ENCODE measurements at places on chromosomes 5 and 9. TPM values are rescaled to one million over a fixed set of nuclear protein-coding genes. Genes with fewer than 3 reads are reported as not detected.

- no peak for DNase-seq
Observed at GRCh38 chr5:149956685-149957084, 3.9 kb upstream of the SLC26A2 start.

DNA sequence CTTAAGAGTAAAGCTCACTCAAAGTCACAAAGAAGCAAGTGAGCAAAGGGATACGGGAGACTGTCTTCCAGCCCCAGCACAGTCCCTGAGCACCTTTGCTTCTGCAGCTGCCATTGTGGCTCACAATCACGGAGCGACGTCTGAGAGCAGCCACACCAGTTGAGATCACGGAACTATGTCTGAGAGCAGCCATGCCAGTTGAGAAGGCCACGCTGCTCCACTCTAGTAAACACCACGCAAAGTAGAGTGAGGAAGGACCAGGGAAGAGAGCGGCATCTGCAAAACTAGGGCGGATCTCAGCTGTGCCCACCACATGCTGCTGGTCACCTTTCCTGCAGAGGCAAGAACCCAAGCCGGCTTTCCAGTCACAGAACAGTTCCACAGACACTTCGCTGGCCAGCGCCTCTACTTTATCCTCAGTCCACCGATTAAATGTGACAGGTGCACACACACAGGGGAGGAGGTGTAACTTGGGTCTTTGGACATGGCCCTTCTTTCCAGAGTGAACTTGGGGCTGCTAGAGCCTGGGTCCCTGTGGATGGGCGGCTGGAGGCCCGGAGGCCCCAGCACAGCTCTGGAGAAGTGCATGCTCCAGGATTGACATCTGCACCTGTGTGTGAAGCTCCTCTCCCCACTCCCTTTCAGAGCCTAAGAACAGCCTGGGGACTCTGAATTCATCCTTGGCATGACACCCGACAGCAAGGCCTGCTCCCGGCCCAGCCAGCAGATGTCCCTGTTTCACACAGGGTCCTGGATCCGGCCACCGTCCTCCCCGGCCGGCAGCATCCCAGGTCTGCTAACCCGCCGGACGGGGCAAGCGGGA, 324.9 kb upstream of the IRX4 start:
- DNase-seq = no peak

The ADRA1B gene
- not detected for total RNA-seq

The EGFLAM gene
- total RNA-seq = not detected

The ANKRD34B gene
- total RNA-seq = not detected

The VCAN gene
- total RNA-seq = not detected

The LOX gene
- total RNA-seq = not detected
